ENCODE measurements at places on chromosomes 12 and 14.
A peak's percentile ranks its signal among the peaks of the same experiment; 100 is the strongest.

DNA sequence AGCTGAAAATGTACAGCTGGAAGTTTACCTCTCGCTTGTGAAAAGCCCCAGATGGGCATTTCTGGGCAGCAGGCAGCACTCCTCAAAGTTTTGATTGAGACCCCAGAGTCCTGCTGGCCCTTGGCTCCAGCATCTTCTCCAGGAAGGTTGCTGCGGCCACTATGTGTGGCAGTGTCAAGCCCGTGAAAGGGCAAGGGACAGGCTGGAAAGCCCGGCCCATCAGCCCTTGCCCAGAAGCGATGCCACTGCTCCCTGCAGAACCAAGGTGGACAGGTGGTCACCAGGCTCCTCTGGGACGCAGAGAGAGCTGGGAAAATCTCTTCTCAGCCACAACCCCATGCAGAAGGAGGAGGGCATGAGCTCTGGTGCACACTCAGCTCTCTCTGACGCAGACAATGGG, 73.5 kb upstream of the BCL11B start:
- no peak for DNase-seq

GRCh38 chr14:22538671-22539228, 50.3 kb downstream of the DAD1 start:
- DNase-seq, result no peak

DNA sequence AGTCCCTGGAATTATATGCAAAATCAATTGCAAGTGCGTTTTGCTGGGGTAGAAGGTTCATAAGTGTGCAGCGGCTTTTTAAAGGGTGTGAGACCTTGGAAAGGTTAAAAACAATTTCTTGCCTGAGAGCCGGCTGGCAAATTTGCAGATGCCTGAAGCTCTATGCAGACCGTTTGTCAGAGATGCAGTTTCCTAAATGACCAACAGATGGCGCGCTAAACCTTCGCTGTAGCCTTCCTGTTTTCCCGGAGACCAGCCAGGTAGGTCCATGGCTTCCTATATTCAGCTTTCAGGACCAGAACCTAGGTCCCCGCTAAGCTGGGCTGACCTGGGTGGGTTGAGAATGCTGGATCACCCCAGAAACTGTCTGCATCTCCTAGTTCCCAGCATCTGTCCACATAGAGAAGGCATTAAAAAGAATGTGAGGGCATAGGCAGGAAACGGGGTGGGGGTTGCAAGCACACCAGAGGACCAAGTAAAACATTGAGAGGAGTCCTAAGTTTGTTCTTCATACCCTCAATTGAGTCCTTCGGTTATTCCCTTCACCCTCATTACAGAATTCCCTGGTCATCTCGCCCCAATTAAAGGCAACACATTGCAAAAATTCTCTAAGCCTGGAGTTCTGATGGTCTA, 5.7 kb upstream of the NOS1 start:
- DNase-seq, result peak; percentile 10

GRCh38 chr14:105500036-105500725, 9.1 kb downstream of the TEDC1 start:
- DNase-seq, result no peak

DNA sequence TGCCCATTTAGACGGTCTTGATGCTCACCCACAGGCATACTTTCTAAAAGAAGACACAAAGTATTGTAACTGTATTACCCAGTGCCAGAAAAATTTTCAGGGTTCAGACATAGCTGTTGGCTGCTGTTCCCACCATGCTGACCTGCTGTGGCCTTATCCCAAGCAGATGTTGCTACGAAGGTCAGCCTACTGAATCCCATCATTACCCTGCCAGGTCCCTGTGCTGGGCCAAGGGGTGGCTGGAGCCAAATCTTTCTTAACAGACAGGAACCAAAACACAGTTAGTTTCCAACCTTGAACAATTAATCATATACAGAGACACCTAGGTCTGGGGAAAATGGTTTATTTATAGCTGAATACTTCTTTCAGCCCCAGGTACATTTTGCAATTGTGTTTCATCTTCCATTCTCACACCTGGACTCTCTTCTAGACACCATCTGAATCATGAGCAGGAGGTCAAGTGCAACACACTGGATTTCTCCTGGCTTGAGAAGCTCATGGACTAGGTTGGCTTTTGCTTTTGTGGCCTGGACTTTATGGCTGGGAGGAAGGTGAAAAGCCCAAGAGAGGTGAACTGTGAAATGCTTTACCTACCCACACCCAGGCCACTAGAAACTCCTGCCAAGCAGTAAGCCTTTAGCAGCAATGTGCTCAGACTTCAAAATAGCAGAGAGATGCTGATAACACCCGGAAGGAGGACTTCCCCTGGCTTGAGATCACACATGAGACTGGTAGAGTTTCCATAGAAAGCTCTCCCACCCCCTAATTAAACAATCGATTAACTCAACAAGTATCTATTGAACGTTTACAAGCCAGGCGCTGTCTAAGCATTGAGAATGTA, 150.1 kb downstream of the SUDS3 start:
- no peak for DNase-seq

GRCh38 chr12:21276826-21277225, 57.9 kb downstream of the SLCO1A2 start:
- no peak for DNase-seq

DNA sequence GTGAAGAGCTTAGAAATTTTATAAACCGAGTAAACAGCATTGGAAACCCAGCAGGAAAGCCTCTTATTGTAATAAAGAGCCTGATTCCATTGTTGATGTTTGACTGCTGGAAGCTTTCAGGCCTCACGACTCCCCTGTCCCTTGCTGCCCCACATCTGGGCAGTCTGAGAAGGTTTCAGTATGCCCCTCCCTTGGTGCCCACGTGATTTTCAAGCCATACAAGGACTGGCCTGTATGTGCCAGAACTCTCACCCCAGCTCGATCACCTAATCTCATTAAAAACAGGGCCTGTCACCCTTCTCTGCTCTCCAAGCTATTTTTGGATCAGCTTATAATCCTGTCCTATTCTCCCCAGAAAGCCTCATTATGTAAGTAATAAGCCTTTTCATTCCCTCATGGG, 7.5 kb upstream of the PYROXD1 start:
- no peak for DNase-seq

GRCh38 chr12:3885277-3886094, 12.3 kb upstream of the PARP11 start:
- no peak for DNase-seq

DNA sequence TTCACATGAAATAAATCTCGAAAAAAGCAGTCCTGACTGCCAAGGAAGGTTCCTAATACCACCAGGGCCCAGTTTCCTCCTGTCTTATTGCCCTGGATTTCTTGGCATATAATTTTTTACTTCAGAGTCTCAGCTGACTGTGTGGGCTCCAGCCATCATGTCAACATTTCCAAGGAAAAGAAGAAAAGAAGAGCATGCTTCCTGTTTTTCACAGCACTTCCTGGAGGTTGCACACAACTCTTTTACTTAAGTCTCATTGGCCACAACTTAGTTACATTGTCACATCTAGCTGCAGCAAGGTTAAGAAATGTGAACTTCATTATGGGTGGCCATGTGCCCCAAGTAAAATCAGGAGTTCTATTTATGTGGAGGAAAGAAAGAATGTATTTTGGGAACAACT, 24.3 kb downstream of the DACT1 start:
- DNase-seq, result no peak

DNA sequence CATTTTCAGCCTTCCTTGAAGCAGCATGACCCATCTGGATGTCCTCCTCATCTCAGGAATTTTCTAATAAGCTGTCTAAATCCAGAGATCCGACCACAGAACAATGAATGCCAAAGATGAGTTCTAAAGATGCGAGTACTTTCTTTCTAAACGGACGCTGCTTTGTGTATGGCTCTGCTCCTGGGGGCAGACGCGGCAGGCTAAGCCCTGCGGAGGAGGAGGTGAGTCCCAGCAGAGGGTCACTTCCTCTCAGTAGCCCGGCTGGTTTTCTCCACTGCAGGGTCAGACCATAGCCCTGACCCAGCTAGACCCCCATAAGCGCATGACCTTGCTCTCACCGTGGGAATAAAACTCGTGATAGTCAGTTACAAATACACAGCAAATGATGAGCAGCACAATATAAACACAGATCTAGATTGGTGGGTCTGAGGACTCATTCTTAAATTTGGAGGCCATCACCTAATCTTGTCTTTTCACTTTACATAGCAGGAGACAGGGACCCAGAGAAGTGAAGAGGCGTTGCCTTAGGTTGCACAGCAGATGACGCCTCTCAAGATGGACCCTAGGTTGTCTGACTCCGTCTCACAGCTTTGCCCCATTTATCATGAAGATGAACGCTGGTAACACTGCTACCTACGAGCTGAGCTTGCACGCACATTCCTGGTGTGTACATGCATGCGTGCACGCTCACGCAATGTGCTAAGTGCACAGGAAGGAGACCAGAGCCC, 16.6 kb downstream of the SSH1 start:
- no peak for DNase-seq

DNA sequence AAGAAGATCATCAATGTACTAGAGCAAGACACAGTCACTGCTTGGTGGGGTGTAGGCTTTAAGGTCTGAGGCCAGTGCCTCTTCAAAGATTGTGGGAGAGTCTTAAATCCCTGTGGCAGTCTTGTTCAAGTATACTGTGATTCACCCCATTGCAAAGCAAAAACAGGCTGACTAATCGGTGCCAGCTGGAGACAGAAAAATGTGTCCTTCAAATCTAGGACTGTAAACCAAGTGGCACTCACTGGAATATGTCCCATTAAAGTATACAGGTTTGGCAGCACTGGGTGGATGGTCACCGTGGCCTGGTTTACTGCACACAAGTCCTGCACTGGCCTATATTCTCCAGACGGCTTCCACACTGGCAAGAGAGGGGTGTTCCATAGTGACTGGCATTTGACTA, 1315.3 kb downstream of the TMEM121 start:
- DNase-seq, result no peak

DNA sequence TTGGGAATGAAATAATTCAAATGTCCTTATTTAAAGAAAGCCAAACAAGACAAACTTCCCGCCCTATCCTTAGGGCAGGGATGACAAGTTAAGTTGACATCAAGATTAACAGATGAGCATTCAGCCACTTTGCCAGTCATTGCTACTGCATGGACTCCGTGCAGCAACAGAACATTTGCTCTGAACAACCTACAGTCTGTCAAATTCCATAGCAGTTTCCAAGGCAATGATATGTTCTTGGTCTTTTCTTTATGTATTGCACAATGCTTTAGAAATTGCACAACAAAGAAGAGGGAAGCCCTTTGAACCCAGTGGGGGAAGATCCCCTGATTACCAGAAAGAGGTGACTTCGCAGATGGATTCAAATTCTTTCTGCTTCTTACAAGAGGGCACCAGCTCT, 269.8 kb downstream of the BCAT1 start:
- DNase-seq, result no peak

- no peak for DNase-seq
These were observed 188.6 kb downstream of the EGLN3 start for GRCh38 chr14:33762161-33762851.

DNA sequence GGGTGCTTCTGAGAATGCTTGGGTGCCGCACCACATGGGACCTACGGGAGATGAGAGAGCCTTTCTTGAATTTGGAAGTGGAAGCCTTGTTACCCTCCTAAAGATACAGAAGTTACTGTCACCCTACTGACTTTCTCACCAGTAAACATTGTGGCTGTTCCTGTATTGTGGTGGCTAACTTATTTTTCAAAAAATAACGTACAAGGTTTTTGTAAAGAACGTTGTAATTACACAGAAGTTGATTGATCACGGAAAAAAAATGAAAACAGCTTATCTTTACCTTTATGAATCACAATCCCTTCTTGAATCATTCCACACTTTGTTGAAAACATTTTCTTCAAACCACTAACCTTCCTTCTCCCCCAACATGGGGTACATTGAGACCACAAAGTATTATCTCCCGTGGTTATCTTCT, 22.0 kb upstream of the PPFIBP1 start:
- DNase-seq, result no peak

DNA sequence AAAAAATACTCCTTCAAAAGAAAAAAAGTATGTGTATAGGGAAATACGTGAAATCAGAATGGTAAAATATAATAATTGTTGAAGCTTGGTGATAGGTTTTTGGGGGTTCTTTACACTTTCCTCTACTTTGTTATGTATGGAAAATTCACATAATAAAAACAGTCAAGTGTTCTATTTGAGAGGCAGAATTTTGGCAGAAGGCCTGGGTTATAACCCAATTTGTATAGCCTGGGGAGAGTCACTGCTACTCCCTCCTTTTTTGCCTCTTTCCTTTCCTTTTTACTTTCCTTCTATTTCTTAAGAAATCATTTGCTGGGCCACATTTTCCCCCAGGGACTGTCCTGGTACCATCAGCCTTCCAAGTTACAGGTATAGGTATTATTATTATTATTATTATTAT, 105.7 kb downstream of the CRADD start:
- no peak for DNase-seq

Measured in stimulated activated CD4-positive, alpha-beta T cell treated with anti-CD3 and anti-CD28 coated beads, TNF-alpha, amount 100 ng/mL, for 4 hours (primary cell).